ENCODE measurements at places on chromosomes 7 and 10.

DNA sequence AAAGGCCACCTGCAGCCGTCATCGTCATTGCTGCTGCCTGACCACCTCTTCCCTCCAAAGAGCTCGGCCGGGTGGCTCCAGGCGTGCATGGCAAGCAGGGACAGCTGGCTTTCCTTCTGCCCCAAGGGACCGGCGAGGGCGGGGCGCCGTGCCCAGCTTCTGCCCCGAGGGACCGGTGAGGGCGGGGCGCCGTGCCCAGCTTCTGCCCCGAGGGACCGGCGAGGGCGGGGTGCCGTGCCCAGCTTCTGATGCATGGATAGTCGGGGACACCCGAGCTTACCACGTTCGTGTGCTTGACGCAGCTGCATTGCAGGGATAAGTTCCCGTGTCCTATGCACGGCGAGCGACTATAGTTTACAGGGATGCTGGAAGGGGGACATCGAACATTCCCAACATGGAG, 27.0 kb downstream of the CFAP46 start:
- DNase-seq: no peak

GRCh38 chr7:107029061-107029763, 15.3 kb upstream of the PRKAR2B start:
- DNase-seq: no peak

GRCh38 chr7:128909625-128910568, 612 bp downstream of the KCP start:
- DNase-seq: no peak

DNA sequence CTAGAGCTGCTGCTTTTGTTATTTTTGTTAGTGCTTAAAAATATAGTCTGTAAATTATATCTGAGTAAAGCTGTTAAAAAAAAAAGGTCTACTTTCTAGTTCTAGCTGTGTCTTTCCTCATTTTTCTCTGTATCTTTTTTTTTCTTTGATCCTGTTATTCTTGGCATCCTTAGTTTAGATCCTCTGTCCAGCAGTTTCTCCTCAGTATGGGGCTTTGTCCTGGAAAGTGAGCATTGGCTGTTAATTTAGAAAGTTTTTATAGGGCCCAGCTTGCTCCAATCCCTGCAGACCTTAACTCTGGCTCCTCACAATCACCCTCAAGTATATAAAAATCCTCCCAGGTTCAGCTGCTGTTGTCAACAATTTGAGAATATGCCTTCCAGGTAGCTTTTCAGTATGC, 23.5 kb downstream of the DDX50 start:
- DNase-seq: no peak

GRCh38 chr10:67242528-67242927, 316.7 kb downstream of the LRRTM3 start:
- no peak for DNase-seq

- no peak for DNase-seq
Measured at GRCh38 chr10:2236876-2237275, 499.6 kb upstream of the ADARB2 start.

GRCh38 chr7:82049442-82049841, 279.6 kb upstream of the HGF start:
- no peak for DNase-seq

GRCh38 chr7:5523052-5523711, 99.5 kb upstream of the TNRC18 start:
- DNase-seq: no peak

GRCh38 chr7:152899004-152899403, 139.5 kb downstream of the ACTR3B start:
- no peak for DNase-seq
